ENCODE measurements at places on chromosomes 5 and 9.

DNA sequence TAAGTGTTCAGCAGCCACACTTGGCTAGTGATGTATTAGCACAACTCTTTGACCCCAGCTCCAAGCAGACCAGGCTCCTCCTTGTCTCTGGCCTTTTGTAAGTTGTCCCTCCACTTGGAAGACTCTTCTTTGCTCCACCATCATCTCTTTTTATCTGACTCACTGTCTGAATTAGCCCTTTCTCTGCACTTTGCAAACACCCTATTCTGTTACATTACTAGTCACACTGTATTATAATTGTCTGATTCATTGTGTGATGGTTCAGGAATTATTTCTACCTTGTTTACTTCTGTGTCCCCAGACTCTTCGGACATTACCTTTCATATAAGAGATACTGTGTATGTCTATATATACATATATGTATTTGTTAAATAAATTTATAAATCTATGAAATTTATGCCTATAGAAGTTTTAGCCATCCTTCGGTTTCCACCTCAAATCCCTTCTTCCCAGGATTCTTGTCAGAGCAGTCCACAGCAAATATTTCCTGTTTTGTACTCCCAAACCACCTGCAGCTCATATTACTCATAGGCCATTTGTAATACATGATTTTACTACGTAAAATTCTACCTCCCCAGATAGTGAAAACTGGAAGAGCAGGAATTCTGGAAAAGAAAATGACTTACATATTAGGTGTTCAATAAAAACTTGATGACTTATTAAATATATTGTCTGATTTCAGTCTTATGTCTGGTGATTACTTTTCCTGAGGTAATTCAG is 69.0 kb downstream of the MTAP start:
- no peak for DNase-seq

- no peak for DNase-seq
These were observed 498.1 kb upstream of the TNC start for GRCh38 chr9:115615821-115616665.

DNA sequence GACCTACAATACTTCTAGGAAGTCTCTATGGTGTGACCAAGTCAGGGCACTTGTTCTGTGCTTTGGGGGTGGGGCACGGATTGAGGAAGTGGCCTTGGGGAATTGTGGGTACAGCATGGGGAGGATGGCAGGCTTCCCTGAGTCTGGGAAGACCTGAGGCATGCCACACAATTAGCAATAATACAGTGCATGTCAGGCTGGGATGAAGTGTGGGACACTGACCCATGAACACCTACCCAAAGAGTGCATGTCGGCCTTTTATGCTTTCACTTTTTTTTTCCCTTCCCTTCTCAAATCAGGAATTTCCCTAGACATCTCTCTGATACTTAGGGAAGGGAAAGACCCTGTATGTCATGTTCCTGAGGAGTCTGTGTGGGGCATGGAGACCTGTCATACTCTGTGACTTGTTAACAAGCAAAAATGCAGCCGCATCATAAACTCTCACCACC is 146.4 kb downstream of the PALM2AKAP2 start:
- no peak for DNase-seq

GRCh38 chr9:36382484-36382883 is 17.6 kb downstream of the RNF38 start:
- DNase-seq = no peak

GRCh38 chr9:26612211-26612610 is 280.4 kb downstream of the CAAP1 start:
- no peak for DNase-seq

DNA sequence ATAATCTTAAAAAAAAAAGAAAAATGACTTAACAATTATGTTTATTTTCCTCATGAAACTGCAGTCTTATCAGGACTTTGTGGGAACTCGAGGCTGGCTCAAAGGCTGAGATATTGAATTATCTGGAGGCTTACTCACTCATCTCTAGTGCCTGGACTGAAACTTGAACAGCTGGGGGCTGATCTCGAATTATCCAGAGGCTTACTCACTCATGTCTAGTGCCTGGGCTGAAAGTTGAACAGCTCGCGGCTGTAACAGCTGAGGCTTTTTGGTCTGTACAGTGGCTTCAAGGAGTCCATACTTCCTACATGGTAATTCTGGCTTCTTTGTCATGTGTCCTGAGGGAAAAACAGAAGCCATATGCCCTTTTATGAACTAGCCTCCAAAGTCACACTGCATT is 371.9 kb downstream of the CETN3 start:
- no peak for DNase-seq

DNA sequence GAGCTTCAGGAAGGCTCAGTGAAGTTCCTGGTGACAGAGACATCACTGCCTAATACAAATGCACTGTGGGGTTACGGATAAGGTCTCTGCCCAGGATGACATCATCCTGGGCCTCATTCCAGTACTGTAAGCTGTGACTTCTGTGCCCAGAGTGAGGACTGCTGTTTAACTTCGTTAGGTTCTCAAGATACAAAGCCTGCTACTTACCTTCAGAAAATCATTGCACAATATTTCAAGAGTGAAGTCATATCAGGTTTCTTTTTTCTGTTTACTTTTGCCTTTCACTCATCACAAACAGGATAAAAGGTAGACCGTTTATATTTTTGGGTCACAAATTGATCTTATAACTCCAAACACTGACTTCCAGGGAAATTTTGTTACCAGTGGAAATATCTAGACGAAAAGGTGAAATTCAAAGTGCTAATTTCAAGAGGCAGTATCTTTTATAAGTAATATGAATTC is 241.2 kb downstream of the PIK3R1 start:
- DNase-seq = no peak

DNA sequence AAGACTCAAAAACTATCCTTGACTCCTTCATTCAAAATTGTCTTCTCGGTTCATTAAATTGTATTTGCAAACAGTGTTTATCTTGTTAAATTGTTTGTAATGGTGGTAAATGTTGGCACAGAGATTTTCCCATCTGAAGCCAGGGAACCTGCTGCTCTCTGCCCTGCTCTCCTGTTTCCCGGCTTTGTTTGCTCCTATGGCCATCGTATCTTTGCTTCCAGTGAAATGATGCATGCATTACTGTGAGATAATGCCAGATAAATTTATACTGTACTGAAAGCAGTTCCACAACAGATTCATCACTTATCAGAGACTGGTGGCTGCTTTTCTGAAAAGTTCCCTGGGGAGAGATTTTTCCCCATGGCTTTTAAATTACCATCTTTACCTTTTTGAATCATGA is 81.4 kb downstream of the CD180 start:
- DNase-seq = no peak
